GF-D8 (cell line): ENCODE measurements at places on chromosomes 2 and 18.

GRCh38 chr2:23772056-23772455 is 154.9 kb downstream of the ATAD2B start:
- DNase-seq: no peak

GRCh38 chr2:168534926-168535325 is 78.9 kb downstream of the CERS6 start:
- no peak for DNase-seq

DNA sequence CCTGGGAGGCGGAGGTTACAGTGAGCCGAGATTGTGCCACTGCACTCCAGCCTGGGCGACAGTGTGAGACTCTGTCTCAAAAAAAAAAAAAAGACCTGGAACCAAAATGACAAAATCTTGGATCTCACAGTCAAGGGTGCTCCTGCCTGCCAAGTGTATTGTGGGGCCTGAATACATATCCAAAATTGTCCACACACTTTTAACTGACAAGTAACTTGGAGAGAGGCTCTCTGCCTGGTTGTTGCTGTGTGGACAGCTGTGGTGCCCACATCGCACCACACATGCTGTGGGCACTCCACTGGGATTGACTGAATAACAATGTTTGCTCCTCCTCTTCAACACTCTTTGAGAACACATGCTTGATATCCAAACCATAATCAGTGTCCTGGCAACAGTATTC is 117.6 kb upstream of the REV1 start:
- DNase-seq: no peak

- DNase-seq: no peak
Measured at GRCh38 chr18:66105016-66105415, 354.2 kb downstream of the CDH7 start.

- no peak for DNase-seq
Measured at GRCh38 chr18:3479978-3480509, 30.1 kb downstream of the TGIF1 start.

- DNase-seq: no peak
Measured at GRCh38 chr2:111712940-111713515, 171.0 kb downstream of the ANAPC1 start.

DNA sequence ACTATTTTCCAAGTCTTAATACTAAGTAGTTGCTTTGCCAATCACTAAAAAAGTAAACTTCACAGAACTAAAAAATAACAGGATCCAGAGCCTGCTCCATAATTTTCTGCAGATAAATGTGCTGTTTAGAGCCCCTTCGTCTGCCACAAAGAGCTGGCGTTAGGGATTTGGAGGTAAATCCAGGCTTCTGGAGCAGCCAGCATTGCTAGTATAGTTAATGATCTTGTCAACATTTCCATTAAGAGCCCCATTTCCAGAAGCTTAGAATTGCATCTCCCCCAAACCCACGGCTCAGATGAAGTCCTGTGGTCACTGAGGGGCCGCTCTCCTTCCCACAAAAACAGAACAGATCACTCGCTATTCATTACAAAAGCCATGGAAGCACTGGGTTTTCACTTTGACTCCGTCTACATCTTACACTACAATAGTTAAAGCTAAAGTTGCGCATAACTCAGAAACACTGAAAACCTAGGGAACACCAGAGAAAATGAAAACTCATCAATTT is 41.9 kb downstream of the ZNF516 start:
- DNase-seq: no peak
